ENCODE measurements at places on chromosomes 16 and 17.

GRCh38 chr17:7241783-7242716 lies at the start of gene GABARAP:
TSS of gene GABARAP (minus strand) at chr17:7242449. CDS start at chr17:7242330, 119 bp downstream.
- DNase-seq = no peak

GRCh38 chr16:84485255-84486010 lies 19.0 kb downstream of the MEAK7 start:
- no peak for DNase-seq

GRCh38 chr16:84411768-84412167 lies 43.4 kb downstream of the ATP2C2 start:
- no peak for DNase-seq

DNA sequence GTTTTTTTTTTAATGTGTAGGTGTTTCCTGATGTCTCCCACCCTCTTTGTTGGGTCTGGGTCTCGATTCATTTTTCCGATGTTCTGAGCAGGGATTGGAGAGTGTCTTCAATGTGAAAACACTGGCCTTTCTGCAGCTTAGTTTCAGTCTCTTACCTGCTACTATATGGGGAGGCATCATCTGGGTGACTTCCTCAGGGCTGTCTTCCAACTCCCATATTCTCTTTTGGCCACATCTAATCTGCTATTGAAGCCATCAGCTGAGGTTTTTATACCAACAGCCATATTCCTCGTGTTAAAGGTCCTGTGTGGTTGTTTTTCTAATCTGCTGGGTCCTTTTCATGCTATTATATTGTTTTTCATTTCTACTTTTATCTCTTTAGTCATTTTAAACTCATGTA lies 13.2 kb upstream of the SSTR5 start:
- no peak for DNase-seq

- DNase-seq = peak; percentile 92
Measured at GRCh38 chr17:14308965-14309879, 8.3 kb downstream of the HS3ST3B1 start.

DNA sequence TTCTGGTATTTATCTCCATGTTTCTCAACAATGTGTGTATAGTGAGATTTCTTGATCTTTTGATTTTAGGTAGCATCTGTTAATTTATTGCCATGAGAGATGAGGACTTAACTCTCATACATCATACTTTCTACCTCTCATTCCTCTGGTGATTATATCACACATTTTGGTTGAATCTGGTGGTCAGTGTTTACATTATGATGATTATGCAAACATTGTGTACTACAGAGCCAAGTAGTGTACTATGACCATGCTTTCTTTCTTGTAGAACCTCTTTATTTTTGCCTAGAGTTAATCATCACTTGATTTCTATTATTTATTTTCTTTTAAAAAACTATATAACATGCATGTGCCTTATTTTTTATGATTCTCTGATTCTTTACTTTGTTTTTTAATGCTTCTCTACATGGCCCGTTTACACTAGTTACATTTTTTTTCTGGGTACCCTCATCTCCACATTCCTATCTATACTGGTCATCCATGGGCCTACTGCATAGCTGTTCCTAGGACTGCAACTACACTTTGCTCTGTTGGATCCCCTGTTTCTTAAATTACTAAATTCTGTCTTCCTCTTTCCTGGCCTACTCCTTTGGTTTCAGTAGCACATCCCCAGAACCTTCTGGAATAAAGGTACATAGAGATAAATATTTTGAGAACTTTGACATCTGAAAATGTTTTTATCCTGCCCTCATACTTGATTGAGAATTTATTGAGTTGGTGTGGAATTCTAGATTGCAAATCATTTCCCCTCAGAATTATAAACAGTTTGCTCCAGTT lies 63.0 kb upstream of the LRRC37A3 start:
- DNase-seq = no peak

GRCh38 chr17:12719948-12720347 lies 54.3 kb downstream of the MYOCD start:
- no peak for DNase-seq

DNA sequence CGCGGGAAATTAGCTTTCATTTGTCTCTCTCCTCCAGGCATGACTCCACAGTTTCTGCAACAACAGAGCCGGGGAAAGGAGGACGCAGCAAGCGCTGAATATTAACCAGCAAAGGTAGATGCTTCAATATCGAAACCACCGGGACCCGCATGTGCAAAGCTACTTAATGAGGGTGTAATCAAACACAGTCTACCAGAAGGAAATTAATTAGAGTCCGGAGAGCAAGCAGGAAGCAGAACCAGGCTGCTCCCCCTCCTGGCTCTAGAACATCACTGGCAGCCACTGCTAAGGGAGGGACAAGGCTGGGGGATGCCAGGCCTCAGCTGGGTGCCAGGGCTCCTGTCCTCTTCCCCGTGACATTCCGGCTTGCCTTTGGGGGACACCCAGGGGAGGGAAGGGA lies 21.7 kb downstream of the LRRC75A start:
- no peak for DNase-seq

DNA sequence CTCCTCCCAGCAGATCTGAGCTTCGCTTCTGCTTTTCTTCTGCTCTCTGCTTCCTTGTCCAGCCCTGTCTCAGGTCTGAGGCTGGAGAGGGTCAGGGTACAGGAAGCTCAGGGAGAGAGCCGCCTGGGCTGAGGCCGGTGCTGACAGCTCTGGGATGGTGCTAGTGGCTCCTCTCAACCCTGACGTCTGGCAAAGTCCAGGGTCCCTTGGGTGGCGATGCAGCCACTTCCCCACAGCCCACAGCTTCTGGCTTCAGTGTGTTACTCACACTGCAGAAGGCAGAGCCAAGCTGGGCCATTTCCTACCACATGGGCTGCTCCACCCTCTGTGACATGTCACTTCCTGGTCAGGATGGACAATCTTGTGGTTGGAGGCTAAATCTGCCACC lies at the start of gene CD300C:
Gene CD300C, minus strand, starts transcription at position 273 of the 388 bp plus-strand sequence. CDS start 333 bp downstream, outside the sequence.
- DNase-seq = no peak

All from HTR-8/SVneo (cell line).